ENCODE measurements at places on chromosomes 3 and 15. TPM values are rescaled to one million over a fixed set of nuclear protein-coding genes. Genes with fewer than 3 reads are reported as not detected.

Gene NEIL1
- 2.7 TPM for total RNA-seq

Gene PTH1R
- 1.8 TPM for total RNA-seq

Gene TMCO5A
- total RNA-seq, result not detected

Gene PLIN1
- total RNA-seq, result 0.17 TPM

Gene LIPH
- 5.1 TPM for total RNA-seq

Gene RGMA
- total RNA-seq, result 0.56 TPM

Gene PLA2G4B
- 0.78 TPM for total RNA-seq

Gene ISLR
- total RNA-seq, result 0.39 TPM

Gene LSAMP
- total RNA-seq, result 0.24 TPM

Gene MEIS2
- total RNA-seq, result 8.6 TPM

Gene SLC22A14
- 0.07 TPM for total RNA-seq

Gene SPTBN5
- total RNA-seq, result 0.25 TPM

Gene KLHL40
- not detected for total RNA-seq

Gene DPP8
- 25.9 TPM for total RNA-seq

Gene GOLGA8O
- 0.35 TPM for total RNA-seq

Gene ASB14
- total RNA-seq, result not detected

Gene C2CD4B
- 0.19 TPM for total RNA-seq

Gene ATP10A
- 9.2 TPM for total RNA-seq

Gene SLC2A2
- total RNA-seq, result not detected

All from A549 treated with Mapracorat at 1 μM for 4 hours (cell line).